ENCODE measurements at places on chromosomes 7 and 10.

DNA sequence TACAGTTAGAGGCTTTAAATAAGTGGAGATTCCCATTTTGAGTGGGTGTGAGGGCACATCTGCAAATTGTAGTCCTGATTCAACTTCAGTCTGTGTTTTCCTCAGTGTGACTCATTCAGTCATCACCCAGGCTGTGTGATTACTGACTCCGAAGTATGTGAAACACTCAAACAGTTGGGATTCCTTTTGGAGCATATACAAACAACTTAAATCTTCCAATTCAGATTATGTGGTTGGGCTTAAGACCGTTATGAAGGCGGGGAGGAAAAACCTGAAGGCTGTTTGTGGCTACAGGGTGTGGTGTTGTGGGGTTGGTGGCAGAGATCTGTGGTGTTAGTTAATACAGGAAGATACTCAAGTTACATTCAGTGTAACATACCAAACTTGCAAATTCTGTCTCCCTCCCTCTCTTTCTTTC lies 259.7 kb upstream of the FERD3L start:
- peak; percentile 95 for DNase-seq

GRCh38 chr7:110852156-110852940 lies 238.6 kb upstream of the LRRN3 start:
- no peak for DNase-seq

DNA sequence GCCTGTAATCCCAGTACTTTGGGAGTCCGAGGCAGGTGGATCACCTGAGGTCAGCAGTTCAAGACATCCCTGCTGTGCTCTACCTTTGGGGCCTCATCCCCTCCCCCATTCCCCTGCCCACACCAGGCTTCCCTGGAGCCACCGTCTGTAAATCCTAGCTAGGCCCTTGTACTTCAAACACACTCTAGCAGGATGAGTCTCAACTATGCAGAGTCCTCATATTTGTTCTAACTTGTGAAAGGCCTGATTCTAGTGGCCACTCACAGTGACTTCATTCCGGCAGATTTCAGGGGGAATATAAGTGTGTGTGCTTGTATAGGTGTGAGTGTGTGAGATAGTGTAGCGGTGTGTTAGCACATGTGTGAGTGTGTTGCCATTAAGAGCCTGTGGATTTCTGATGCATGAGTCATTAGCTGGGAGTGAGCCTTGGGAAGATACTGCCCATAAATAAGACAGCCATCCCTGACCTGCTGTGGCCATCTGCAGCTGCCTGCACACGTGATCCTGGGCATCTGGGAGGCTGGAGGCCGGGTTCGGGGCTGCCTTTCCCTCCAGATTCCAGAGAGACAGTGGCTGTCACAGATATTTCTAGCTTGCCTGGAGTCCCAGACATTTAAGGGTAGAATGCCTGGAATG lies 1.7 kb upstream of the NEURL1 start:
- peak; percentile 66 for DNase-seq

DNA sequence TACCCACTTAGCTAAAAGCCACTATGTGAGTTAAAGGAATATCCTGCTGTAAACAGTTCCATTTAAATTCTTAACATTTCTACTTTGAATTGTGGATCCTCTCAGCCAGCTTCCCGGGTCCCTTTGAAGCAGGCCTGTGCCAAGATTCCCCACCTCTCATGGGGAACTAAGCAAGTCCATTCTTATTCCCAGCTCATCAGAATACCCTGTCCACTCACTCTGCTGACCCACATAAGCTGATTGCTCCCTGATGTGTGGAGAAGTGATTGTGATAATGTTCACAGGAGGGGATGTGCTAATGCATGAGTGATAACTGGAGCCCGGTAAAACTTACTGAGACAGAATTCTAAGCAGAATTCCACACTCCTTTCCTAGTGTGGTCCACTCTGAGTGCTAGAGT lies 709.7 kb downstream of the CNTNAP2 start:
- no peak for DNase-seq

GRCh38 chr10:14975672-14976273 lies 16.6 kb downstream of the MEIG1 start:
- no peak for DNase-seq

DNA sequence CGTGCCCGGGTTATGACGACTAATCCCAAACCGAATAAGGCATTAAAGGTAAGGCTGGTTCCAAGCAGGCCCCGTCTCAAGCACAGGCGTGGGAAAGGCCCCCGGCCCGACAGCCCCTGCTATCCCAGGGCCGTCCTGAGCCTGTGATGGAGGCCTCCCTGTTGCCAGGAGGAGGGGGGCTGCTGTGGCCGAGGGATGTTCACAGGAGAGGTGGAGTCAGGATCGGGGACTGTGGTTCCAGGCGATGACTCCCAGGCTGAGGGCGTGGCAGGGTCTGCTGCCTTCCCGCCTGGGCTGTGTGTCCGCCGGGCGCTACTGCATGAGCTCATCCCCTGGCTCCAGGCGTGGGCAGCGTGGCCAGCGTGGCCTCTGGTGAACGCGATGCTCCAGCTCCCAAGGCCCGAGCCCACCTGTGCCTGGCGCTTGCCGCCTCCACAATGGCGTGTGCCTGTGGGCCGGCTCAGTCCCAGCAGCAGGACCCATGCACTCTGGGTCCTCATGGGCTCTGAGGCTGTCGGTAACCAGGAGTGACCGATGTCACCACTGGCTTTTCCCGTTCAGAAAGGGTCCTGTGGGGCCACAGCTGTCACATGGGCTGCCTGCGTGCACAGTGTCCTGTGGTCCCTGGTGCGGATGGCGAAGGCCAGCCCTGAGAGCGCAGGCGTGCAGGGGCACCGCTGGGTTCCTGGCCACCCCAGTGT lies 8.8 kb downstream of the MAFK start:
- DNase-seq: no peak

GRCh38 chr7:80941208-80941758 lies 22.4 kb upstream of the SEMA3C start:
- peak; percentile 66 for DNase-seq

GRCh38 chr7:147008530-147008929 lies 891.9 kb downstream of the CNTNAP2 start:
- DNase-seq: no peak

GRCh38 chr10:49324711-49325110 lies 25.7 kb downstream of the C10orf71 start:
- no peak for DNase-seq

DNA sequence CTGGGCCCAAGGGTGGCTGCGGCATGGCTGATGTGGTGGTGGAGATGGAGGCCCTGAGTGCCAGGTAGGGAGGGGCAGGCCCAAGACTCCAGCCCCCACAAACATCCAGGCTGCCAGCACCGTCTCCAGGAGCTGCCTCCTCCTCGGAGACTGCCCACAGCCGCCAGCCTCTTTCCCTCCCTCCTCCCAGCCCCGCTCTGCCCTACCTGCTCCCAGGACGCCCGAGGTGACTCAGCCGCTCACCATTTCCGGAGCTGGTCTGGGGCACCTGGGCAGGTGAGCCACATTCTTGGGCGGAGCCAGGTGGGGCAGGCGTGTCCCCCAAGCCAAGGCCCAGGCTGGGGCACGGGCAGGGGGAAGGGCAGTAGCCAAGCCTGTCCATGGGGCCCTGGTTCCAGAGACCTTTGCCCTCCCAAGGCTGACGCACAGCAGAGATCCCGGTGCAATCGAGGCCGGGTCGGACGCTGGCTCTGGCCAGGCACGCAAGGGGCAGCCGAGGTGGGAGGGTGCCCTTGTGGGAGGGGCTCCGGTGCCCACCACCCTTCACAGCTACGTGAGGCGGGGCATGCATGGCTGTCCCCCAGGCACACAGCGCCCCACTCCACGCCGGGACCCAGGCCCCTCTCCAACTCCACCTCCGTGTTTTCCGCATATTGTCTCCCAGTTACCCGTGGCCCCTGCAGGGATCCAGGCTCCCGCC lies 8.8 kb downstream of the ADAP1 start:
- DNase-seq: no peak

DNA sequence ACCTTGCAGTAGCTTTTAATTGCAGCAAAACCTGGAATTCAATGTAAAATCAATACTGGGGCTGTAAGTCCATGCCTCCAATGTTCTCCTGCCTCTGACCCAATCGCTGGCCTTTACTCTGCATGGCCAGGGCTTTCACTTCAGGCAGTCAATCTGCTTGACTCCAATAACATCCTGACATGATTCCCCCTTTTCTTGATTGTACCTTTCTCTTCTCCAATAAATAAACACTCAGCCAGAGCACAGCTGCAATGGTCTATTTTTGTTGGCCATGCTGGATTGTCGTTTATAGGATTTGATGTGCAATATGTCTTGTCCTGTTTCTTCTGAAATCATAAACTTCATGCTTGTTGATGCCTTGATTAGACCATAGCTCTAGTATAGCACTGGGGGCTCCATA lies 97.8 kb upstream of the COL1A2 start:
- DNase-seq: no peak

GRCh38 chr7:65554-65953 lies 126.8 kb upstream of the FAM20C start:
- no peak for DNase-seq

- no peak for DNase-seq
Measured at GRCh38 chr7:55488216-55488615, 84.1 kb downstream of the VOPP1 start.

- DNase-seq: no peak
Measured at GRCh38 chr7:87210506-87210905, 9.0 kb downstream of the TMEM243 start.

- DNase-seq: no peak
Measured at GRCh38 chr10:73859784-73860491, 14.4 kb downstream of the CAMK2G start.

- no peak for DNase-seq
Measured at GRCh38 chr7:91787931-91788330, 92.6 kb downstream of the MTERF1 start.

DNA sequence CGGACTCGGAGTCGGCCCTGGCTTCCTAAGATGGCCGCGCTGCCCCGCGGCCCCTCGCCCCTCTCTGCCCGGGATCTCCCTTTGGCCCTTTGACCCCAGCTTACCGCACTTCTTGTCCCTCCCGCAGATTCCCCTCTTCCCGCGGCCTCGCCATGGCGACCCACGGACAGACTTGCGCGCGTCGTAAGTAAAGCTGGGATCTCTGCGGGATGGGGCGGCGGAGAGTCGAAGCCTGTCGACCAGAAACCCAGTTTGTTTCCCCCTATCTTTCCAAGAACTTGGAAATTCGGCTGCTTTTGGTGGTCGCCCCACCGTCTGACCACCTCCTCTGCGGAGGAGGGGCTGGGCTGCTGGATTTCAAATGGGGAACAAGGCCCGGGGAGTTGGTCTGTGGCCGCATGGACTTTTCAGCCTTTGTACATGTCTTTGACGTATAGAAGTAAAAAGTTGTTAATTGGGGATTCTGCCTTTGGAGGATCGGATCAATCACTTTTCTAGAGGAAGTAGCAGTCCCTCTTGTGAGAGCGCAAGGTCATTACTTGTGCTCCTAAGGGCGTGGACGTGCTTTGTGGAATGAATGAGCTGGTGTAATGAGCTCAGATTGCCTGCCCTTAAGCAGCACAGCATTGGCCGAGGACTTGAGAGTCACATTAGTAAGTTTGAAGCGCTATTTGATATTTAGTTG lies 553 bp downstream of the VDAC2 start:
- DNase-seq: no peak

DNA sequence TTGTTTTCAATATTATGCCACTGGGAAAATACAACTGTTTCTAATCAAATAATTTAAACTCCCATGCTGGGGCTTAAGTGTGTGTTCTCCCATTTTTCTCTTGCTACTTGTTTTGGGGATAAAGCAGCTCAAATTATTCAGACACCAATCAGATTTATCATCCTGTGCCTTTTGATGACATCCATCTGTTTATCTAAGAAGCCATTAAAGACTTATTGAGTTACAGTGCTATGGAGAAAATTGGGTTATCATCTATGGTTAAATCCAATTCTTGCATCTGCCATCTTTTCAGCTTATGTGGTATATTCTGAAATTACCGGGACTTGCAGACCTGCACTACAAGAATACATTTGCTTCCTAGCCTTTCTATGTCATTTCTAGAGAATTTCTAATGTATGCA lies 401.2 kb downstream of the GFRA1 start:
- DNase-seq: no peak

DNA sequence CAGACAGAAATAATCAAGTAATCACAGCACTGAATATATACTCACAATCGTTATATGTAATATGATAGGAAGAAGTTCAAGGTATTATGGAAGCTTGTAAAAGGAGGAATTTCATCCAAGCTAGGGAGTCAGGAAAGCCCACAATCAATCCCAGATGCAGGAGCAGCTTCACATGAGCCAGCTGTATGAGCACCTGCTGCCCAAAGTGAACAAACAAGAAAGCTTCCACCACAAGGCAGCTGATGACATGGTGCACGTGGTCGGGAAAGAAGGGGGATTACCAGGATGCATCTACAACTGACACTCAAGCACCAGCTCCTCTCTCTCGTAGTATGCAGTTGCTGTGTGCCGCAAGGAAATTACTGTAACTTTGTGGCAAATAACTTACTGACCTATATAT lies 225.2 kb downstream of the XPNPEP1 start:
- no peak for DNase-seq

DNA sequence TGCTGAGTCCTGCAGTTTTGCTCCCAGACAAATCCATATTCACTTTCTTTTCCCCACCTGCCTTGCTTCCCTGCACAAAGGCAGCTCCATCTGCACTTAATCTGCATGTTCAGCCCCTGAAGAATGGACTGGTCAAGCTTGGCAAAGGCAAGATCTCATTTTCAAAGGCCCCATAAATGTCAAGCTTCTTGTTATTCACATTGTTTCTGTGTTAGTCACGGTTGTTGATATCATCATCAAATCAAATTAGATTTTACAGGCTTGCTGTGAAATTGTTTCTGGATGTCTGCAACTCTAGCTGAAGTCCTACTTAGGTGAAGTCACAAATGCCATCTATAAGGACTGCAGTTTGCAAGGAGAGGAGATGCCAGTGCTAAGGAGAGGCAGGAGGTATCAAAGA lies 91.0 kb downstream of the GPAM start:
- DNase-seq: no peak

- no peak for DNase-seq
Measured at GRCh38 chr7:22563621-22564241, 63.7 kb upstream of the STEAP1B start.

DNA sequence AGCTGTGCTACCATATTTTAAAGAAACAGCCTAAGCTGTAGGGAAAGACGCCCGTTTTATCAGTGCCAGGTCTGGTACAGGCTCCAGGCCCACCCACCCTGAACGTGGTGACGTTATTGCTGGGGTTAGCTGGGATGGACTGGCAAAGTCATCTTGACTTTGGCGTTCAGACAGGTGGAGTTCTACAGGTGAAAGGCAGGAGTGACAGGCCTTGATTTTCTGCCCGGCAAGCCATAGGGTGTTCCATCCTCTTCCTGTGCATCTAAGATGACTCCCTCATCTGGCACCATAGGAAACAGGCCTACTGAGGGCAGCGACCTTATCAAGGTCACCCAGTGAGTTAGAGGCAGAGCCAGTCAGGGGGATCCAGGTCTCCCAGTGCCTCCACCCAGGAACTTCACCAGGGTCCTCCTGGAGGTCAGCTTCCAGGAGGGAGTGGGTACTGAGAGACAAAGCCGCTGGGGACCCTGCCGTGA lies 41.6 kb downstream of the HK1 start:
- no peak for DNase-seq

- no peak for DNase-seq
Measured at GRCh38 chr7:49564379-49564714, 209.1 kb upstream of the VWC2 start.

- no peak for DNase-seq
Measured at GRCh38 chr10:69801094-69801433, 642 bp upstream of the COL13A1 start.

- no peak for DNase-seq
Measured at GRCh38 chr10:78752708-78753107, 316.1 kb upstream of the ZMIZ1 start.

Measured in HS-27A (cell line).